Hippocampal formation (tissue), 2 donors: ENCODE measurements at places on chromosomes 12 and 14.
A peak's percentile ranks its signal among the peaks of the same experiment; 100 is the strongest.

DNA sequence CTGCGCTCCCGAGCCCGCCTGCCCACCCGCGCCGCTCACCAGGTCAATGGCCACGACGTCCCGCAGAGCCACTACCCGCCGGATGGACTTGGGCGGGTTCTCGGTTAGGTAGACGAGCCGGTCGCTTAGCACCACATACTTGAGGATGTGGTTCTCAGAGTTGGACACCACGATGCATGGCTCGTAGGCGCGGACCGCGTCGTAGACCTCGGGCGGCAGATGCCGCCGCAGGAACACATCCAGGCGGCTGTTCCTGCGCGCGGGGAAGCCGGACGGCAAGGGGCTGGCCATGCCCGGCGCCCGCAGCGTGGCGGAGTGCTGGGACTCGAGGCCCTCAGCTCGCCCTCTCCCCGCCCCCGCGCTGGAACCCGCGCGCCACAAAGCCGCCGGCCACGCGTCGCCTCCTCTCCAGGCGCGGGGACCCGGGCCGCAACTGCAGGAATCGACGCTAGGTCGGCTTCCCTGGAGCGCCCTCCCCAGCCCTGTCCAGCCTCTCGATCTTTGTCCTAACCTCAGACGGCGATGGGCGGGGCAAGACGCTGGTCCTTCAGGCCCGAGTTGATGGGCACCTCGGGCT is at the start of gene C12orf56:
C12orf56 (minus strand) TSS at position 484 of the 577 bp plus-strand sequence; CDS start at position 291, 193 bp downstream.
- DNase-seq = no peak

DNA sequence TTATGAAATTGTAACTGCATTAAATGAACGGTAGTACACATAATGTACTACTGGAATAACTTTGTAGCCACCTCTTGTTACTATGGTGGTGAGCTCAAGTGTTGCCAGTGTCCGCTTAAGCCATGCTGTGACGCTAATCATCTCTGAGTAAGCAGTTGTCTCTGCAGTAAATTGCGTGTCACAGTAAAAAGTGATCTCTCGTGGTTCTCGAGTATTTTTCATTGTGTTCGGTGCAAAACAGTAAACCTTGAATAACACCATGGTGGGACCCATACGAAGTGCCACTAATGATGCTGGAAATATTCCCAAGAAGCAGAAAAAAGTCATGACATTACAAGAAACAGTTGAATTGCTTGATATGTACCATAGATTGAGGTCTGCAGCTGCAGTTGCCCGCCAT is 524.8 kb downstream of the SOX5 start:
- no peak for DNase-seq

DNA sequence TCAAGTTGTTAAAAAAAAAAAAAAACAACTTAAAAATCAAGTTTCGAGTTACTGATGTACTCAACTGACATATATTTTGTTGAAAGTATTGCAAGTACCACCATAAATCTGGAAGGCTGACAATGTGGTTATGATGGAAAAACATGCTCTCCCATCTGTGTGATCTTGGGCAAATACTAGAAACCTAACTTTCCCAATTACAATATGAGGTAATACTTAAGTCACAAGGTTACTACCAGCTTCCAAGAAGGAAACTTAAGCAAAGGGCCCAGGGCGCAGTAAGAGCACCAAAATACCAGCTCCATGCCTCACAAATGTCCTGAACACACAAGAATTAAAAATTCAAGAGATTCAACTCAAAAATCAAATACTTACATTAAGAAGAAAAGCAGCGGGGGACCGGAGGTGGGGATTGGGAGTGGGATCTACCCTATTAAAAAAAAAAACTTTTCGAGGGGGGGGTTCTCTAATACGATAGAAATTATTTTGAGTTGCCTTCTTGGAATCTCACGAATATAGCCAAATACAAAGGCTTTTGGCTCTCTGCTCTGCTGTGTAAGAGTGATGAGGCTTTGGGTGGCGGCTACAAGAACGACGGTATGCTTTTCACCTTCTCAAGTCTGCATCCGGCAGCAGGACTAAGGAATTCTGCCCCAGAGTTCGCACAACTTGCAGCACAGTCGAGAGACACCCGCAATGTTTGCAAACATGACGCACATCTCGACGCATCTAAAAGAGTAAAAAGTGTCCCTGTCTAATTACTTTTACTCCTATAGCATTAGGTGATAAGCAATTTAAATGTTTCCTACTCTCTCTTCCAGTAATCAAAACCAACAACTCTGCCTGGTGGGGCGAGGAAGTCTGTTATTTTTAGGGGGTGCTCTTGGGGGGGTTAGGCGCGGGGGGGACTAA is 1.1 kb downstream of the SAV1 start:
- peak; percentile 6 for DNase-seq

GRCh38 chr12:72610342-72610741 is 338.2 kb downstream of the TRHDE start:
- no peak for DNase-seq

- peak; percentile 79 for DNase-seq
Measured at GRCh38 chr12:128381541-128381940, 114.6 kb downstream of the TMEM132C start.

DNA sequence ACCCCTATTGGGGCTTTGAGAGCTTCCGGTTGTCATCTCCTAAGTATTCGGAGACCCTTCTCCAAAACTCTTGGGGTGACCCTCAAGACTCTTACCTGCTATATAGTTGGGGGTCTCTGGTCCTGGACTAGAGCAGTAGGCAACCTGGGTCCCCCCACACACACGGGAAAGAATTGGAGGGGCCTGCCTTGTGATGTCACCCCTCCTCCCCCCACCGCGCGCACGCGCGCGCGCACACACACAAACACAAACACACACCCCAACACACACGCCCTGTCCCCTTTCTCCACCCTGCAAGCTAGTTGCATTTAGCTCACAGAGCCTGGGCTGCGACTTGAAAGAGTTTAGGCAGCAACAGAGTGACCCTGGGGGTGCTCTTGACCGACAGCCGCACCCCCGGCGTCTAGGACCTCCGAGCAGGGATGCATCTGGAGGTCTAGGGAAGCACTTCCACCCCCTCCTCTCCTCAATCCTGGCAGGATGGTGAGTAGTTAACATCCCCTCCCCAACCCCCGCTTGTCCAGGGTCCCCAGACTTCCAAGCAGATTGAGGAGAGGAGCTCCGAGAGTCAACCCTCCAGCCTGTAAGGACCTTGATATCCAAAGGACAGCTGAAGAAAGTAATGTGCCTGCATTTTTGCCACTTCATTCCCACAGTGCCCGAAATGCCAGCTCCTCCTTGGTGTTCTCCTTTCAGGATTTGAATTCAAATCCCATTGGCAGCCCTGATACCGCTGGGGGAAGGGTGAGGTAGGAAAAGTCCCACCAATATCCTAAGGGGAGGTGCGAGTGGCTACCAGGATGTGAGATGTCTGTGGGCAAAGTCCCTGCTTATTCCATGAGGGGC is 1.4 kb upstream of the DNAJC14 start:
- peak; percentile 77 for DNase-seq

DNA sequence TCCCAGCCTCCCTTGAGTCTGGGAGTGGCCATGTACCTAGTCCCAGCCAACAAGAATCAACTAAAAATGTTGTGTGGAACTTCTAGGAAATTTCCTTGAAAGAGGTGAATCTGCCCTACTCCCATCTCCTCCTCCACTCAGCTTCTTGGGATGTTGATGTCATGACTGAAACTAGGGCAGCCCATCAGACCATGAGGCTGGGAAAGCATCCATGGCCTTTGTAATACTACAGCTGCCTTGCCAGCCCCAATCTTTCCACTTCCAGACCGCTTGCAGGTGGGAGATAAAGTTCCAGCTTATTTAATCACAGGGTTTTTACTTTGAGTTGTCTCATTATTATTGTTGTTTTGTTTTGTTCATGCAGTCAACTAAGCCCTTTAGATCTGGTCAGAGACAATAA is 170.3 kb upstream of the LMNTD1 start:
- no peak for DNase-seq

- no peak for DNase-seq
Measured at GRCh38 chr12:68233498-68233897, 7.9 kb upstream of the IL26 start.

DNA sequence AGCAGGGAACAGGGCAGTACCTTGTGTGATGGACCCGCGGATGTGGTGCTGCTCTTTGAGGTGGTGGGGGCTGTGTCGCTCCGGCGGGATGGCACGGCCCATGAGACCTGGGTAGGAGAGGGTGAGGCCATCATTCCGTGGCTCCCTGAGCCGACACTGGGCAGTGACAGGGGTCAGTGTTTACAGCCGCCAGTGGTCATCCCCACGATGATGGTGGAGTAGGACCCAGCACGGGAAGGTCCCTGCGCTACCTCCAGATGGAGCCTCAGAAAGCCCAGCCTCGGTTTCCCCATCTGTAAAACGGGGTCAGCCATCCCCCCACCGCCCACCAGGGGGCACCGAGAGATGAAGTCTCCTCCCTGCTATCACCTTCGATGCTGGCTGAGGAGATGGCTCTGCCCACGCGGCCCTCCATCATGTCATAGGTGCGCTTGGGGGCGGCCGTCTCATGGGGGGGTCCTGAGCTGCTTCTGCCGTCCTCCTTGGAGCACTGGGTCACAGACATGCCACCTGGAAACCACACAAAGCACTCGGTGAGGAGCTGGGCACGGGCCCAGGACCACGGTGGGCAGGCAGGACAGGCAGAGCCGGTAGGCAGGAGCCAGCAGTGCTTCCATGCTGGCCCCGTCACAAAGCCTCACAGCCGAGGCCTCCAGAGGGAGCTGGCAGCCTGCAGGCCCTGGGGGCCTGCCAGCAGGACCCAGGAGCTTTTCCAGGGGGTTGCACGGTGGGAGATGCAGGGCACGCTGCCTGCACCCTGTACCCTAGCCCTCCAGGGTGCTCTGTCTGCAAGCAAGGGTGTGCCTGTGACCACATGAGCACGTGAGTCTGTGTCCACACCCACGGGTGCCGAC is 53.1 kb downstream of the RFLNA start:
- DNase-seq = no peak

DNA sequence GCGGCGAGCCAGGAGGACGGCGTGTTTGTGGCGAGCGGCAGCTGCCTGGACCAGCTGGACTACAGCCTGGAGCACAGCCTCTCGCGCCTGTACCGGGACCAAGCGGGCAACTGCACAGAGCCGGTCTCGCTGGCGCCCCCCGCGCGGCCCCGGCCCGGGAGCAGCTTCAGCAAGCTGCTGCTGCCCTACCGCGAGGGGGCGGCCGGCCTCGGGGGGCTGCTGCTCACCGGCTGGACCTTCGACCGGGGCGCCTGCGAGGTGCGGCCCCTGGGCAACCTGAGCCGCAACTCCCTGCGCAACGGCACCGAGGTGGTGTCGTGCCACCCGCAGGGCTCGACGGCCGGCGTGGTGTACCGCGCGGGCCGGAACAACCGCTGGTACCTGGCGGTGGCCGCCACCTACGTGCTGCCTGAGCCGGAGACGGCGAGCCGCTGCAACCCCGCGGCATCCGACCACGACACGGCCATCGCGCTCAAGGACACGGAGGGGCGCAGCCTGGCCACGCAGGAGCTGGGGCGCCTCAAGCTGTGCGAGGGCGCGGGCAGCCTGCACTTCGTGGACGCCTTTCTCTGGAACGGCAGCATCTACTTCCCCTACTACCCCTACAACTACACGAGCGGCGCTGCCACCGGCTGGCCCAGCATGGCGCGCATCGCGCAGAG is 873 bp downstream of the PLXNC1 start:
- DNase-seq = no peak

GRCh38 chr12:94686834-94687628 is 36.7 kb upstream of the TMCC3 start:
- DNase-seq = no peak

DNA sequence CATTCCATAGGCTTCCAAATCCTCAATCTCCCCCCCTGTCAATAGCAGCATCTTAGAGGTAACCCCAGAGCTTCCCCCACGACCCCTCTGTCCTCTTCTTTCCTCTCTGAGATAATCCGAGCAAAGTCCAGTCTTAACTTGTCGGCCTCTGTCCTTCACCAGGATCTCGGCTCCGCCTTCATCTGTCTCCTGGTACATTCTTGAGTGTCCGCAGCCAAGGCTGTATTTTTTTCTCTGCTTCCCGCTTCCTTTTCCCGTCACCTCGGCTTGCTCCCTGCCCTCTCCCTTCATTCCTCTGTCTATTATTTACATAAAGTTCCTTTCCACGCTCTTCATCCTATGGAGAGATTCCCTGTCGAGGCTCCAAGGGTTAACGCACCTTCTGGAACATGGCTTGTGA is 153.9 kb upstream of the GSC start:
- no peak for DNase-seq

- no peak for DNase-seq
Measured at GRCh38 chr14:101070540-101071492, 167.3 kb upstream of the RTL1 start.

DNA sequence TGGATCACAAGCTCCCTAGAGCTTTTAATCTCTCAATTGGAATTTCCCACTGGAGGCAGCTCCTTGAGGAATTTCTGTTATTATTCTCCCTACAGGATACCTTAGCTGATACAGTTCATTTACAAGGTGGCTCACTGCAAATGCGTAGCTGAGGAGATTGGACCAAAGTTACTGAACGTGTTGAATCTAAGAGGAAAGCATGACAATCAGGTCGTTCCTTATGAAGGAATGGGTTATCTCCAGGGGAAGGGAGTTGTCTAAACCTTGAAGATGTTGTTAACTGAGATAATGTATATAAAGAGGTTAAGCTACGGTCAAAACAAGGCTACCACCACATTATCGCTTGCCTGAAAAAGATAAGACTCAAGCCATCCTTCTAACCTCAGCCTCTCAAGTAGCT is 105.8 kb upstream of the TBX3 start:
- no peak for DNase-seq

DNA sequence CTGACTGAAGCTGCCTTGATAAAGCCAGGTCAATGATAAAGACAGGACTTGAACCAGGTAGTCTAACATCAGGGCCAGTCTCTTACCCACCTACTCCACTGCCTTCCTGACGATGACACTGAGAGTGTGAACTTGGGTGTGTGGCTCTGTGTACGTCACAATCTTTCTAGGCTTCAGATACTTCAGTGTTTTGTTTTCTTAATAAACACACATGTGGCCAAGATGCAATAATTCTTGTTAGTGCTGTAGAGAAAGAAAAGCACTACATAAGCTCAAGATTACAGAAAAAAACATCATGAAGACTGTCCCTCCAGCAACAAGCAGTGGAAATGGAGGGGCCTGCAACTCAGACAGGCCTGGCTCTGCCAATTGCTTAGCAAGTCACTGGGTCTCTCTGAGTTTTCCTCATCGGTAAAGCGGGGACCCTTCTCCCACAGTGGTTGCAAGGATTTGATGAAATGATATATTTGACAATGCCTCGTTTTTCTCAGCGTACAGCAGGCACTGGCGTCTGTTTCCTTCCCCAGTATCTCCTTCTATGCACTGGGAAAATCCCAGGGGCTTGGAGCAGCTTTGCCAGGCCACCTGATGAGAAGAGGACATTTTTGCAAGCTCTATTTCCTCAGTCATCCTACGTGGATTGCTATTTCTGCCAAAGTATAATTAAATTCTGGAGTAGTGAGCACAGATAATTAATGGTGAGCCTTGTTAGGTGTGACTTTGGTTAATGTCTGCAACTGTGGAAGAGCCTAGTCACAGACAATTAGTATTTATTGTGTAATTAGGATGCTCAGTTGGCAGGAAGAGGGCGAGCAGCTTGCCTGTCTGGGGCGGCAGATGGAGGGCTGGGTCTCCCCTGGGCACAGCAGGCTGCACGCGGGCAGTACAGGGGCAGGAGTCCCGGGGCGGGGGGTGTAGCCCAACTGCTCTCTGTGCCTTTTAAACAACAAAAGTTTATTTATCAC is 55.8 kb upstream of the CHGA start:
- DNase-seq = no peak
